ENCODE measurements at places on chromosomes 13 and 19.

GRCh38 chr13:34031610-34032009 lies 213.7 kb downstream of the RFC3 start:
- no peak for DNase-seq

DNA sequence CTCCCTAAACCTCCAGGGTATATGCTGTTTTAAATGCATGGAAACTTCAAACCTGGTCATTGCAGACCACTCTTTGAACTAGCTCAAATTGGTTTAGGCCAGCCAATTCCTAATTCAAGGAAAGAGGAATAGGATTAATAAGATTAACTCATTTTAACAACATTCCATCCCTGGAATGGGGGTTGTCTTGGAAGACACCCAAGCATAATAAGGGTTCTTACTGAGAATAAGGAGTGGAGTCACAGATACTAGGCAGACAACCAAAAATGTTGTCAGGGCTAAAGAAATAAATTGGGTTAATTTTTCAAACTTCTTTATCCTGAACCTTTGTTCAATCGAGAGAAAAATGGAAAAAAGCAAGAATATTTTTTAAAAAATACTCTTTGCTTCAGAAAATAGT lies 186.2 kb downstream of the PCDH9 start:
- no peak for DNase-seq

DNA sequence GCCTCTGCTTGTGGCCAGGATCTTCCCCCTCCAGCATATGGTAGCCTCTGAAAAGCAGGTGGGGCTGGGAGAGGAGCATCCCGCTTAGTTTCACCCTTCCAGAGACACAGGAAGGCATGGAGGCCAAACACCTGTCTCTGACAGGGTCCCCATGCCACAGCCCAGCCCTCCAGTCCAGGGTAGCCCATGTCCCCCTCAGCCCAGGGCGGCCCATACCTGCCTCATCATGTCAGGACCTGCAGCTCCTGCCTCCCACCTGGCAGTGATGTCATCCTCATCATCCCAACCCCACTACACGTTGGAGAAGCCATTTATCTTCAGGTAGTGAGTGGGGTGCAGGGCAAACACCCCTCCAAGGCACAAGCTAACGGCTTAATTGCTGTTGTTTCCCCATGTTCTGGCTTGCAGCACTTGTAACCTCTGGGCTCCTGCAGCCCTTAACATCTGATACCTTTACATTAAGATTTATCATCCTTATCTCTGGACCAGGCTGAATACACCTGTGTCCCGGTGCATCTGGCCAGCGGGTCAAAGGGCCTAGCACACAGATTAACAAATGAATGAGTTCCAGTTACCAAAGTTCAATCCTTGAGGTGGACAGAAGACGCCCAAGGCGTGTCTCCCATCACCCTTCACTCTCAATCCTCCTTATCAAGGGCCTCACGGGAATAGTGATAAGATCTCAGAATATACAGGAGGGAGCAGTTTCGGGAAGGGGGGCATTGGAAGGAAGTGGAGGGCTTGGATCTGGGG lies 22.2 kb downstream of the ZNF175 start:
- no peak for DNase-seq

- DNase-seq: no peak
These were observed 60.0 kb downstream of the VWA8 start for GRCh38 chr13:41900918-41901317.

GRCh38 chr13:114275304-114275703 lies 6.1 kb upstream of the UPF3A start:
- DNase-seq: no peak

DNA sequence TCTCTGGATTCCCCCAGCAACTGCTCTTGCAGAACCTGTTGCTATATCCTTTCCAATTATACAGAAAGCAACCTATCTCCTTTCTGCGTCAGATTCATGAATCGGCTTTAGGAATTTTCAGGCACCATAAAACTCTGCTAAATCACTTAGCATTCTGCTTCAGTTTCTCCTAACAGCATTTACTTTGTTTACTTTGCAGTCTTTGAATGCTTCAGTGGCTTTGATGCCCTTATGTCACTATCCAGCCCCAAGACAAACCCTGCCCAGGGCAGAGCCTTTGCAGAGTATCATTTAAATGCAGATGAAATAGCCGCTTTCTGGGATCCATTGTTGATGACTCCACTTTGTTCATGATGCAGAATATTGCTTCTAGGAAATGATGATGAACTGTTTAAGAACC lies 43.1 kb downstream of the SLITRK1 start:
- DNase-seq: peak; percentile 18

DNA sequence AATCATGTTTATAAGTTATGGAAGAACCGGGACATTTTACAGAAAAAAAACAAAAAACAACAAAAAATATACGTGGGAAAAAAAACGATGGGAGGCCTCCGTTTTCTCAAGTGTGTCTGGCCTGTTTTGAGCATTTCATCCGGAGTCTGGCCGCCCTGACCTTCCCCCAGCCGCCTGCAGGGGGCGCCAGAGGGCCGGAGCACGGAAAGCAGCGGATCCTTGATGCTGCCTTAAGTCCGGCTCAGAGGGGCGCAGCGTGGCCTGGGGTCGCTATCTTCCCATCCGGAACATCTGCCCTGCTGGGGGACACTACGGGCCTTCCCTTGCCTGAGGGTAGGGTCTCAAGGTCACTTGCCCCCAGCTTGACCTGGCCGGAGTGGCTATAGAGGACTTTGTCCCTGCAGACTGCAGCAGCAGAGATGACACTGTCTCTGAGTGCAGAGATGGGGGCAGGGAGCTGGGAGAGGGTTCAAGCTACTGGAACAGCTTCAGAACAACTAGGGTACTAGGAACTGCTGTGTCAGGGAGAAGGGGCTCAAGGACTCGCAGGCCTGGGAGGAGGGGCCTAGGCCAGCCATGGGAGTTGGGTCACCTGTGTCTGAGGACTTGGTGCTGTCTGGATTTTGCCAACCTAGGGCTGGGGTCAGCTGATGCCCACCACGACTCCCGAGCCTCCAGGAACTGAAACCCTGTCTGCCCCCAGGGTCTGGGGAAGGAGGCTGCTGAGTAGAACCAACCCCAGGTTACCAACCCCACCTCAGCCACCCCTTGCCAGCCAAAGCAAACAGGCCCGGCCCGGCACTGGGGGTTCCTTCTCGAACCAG lies 1.8 kb upstream of the APOE start:
- peak; percentile 76 for DNase-seq

- DNase-seq: no peak
These were observed 35.7 kb downstream of the DZIP1 start for GRCh38 chr13:95608640-95609323.

GRCh38 chr13:31209172-31209840 lies 9.5 kb downstream of the B3GLCT start:
- DNase-seq: peak; percentile 58

GRCh38 chr13:78608688-78609463 lies 5.5 kb upstream of the POU4F1 start:
- no peak for DNase-seq

DNA sequence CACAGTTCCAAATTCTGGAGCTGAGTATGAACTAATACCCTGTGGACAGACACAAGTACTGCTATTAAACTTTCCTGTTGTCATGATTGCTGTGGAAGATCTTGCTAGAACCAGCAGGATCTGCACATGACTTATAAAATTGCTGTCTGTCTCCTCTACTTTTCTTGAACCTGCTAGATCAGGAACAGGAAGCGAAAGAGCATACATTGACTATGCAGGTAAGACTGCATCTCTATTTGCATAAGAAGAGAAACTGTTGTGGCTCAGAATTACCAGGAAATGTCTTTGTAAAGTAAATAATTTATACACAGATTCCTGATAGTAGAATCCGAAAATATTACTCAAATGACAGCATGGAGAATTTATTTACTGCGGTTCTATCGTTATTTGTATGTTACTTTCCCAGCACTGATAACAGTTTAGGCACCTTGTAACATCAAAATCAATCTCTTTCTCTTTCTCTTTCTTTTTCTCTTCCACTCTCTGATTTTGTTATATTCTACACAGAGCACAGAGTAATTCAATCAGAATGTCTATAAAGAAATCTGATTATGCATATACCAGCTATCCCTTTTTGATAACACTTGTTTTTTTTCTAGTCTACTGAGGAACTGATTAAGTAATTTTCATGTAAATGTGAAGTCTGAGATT lies 226.5 kb downstream of the MYO16 start:
- no peak for DNase-seq

- no peak for DNase-seq
These were observed 21.9 kb downstream of the LCP1 start for GRCh38 chr13:46160065-46160464.

- DNase-seq: no peak
These were observed 143.8 kb upstream of the ZNF507 start for GRCh38 chr19:32201636-32202051.

- DNase-seq: no peak
These were observed 6.2 kb downstream of the GFY start for GRCh38 chr19:49431330-49431749.

DNA sequence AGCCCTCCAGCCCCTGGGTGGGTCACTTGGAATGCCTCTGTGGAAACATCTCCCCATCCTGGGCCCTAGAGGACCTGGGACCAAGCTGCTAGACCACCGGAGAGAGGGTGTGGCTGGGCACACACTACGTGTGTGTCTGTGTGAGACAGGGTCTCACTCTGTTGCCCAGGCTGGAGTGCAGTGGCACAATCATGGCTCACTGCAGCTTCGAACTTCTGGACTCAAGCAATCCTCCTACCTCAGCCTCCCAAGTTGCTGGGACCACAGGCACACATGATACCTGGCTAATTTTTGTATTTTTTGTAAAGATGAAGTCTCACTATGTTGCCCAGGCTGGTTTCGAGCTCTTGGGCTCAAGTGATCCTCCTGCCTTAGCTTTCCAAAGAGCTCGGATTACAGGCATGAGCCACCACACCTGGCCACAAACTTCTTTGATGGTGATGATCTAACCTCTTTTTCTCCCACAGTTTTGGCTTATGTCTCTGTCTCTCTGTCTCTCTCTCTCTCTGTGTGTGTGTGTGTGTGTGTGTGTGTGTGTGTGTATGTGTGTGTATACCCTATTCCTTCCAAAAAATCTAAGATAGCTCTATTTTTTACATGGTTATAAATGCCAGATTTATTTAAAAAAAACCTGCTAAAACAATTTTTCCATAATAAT lies 32.1 kb upstream of the SLC7A9 start:
- DNase-seq: no peak

GRCh38 chr19:48511321-48511731 lies 309 bp downstream of the LMTK3 start:
- no peak for DNase-seq

DNA sequence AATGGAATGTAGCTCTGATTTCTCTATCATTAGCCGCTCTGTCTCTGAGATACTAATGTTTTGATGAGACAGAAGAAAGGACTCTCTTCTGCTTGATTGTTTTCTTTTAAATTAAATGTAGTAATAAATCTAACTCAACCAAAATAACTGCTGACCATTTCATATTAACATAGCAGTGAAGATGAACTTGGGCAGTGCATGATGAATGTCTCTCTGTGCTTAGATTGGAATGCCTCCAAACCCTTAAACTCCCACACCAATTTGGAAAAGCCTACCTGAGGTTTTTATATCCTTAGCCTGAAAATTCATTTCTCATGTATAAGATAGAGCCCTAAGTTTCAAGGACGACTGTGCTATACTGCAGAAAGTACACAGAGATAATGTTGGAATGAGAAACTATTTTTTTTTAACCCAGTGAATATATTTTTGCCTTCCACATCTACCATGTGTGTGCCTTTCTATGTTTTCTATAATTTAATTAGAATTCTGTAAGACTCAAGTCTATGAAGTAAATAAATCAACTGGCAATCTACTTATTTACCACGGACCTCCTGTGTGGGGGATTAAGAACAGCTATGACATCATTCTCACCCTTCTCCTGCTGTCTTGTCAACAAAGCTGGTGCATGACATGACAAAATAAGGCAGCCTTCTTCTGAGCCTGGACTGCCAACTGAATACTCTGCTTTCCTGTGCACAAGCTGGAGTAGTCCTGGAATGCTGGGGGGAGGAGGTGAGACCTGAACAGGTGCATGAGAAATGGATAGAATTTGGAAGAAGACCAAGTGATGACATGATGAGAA lies 155.5 kb downstream of the FGF9 start:
- no peak for DNase-seq

GRCh38 chr19:54399189-54399588 lies 16.1 kb upstream of the TTYH1 start:
- no peak for DNase-seq

- DNase-seq: no peak
These were observed 712 bp upstream of the PDX1 start for GRCh38 chr13:27918918-27919658.

DNA sequence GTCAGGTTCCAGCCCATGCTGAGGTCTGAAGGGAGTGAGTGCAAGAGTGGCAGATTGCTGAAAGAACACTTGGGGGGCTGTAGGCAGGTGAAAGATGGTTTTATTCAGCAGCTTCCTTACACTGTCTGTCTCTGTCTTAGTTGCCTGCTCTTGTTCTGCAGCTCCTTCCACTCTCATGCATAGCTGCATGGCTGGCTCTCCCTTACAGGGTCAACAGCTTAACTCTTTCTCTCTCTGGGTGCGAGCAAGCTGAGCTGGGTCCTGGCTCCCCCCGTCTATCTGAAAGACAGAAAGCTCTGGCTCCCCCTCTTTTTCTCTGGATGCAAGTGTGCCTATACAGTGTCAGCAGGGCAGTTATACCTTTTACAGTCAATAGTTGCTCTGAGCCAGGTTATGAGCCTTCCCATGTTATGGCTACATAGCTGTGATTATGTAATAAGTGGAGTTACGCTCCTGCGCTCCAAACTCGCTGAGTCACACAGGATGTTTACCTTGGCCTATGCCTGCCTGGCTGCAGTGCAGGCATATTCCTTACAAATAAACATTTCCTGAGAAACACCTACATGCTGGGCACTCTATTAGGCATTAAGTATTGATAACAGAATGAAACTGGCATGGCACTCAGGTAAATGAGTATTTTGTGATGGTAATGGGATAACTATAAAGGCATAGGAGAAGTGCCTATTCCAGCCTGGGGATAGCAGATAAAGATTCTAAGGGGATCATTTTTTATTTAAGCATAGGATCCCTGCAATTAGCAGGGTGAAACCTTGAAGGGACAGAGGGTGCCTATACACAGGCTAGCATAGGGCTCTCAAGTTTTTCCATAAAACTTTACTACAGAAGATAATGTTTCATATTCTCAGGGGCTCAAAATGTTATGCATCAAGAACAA lies 826.9 kb upstream of the PCDH9 start:
- DNase-seq: no peak

DNA sequence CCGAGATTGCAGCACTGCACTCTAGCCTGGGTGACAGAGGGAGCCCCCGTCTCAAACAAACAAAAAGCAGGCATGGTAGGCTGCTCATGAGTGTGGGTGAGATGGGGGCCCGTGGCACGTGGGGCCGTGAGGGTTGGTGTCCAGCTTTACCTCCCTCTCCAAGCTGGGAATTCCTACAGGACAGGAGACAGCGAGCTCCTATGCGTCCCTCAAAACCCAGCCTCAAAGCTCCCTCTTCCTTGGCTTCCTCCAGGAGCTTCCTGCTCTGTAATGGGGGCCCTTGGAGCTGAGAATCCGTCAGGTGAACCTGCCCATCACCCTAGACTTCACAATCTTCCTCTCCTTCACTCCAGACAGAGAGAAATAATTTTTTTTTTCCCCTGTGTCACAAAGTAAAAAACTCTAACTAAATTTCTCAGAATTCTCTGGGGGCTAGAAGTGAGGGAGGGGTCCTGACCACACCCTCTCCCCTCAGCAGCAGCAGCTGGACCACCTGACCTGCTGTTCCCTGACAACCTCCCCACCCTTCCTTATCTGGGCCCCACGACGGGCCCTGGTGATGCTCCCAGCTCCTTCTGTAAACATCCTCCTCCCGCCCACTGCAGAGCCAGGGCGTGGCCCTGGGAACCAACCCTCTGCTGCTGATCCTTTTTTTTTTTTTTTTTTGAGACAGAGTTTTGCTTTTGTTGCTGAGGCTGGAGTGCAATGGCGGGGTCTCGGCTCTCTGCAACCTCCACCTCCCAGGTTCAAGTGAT lies 22.1 kb upstream of the WDR18 start:
- DNase-seq: no peak

All from HEK293T (cell line).